ENCODE measurements at places on chromosomes 2 and 18.

- no peak for DNase-seq
Observed at GRCh38 chr2:190468814-190469569, 60.8 kb downstream of the MFSD6 start.

DNA sequence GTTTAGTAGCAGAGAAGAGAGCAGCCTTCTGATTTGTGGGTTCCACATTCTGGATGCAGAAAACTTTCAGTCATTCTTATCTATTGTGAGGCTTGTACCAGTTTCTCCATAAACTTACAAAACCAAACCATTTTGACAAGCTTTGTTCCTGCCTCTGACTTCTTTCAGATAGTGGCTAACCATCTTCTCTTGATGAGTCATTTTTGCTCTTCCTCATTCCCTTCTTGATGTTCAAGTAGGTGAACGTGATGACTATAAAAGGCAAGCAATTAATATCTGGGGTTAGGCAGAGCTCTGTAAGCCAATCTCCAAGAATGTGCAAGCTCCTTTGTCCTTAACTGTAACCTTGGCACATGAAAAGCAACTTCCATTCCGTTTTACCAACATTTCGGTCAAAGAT is 2083.1 kb upstream of the PIK3C3 start:
- no peak for DNase-seq

- DNase-seq, result no peak
Observed at GRCh38 chr2:44706681-44707553, 234.6 kb upstream of the SIX3 start.

DNA sequence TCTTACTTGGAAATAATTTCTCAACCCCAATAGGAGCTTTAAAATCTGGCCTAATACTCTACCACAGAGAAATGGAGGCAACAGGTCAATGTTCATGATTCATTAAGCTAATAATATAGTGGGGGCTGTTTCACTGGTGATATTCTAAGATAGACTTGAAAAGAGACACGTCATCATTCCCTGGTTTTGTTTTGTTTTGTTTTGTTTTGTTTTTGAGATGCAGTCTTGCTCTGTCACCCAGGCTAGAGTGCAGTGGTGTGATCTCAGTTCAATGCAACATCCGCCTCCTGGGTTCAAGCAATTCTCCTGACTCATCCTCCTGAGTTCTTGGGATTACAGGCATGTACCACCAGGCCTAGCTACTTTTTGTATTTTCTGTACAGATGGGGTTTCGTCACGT is 37.5 kb upstream of the SOS1 start:
- no peak for DNase-seq

- DNase-seq, result no peak
Observed at GRCh38 chr18:56568986-56569385, 69.4 kb downstream of the TXNL1 start.

- no peak for DNase-seq
Observed at GRCh38 chr2:235630718-235631296, 137.0 kb downstream of the AGAP1 start.

DNA sequence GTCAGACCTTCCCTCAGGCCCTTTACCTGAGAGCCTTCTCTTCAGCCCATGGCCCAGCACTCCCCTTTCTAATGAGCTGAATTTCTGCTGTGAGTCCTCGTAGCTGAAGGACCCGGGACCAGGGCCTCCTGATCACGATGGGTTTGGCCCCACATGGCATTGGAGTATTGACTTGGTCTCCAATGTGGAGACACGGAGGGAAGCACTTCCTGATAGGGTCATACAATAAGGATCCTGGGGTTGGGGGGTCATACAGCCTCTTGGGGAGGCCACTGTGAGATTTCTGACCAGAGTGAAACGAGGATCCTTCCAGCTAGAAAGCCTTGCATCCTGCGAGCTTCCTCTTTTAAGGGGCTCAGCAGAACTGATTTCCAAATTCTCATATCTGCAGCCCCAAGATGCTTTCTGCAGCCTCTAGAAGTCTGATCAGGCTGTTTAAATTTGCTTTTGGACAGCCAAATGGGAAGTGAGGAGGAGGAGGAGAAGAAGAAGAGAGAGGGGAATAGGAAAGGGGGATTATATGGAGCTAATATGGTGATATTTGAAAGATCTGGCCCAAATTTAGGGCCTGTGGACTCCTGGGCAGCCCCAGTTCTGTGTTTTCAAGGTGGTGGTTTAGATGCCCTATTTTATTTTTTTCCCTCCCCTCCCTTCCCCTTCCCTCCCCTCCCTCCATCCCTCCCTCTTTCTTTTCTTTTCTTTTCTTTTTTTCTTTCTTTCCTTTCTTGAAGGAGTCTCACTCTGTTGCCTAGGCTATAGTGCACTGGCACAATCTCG is 38.9 kb downstream of the RHOB start:
- DNase-seq, result no peak

DNA sequence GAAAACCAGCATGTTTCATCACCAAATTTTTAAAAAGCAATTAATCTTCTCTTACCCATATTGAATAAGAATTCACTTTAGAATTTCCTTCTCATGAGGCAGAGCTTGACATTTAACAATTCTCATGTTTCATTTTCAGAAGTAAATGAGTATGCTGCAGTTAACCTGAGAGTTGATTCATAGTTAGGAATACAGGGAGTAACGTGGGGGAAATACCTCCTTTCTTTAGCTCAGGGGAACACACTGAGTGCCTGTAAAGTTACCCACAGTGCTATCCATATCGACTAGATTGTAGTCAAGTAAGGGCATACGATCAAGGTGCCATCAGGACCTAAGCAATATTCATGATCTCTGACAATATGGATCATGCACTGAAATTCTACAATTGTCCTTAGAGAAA is 38.9 kb upstream of the ATIC start:
- DNase-seq, result no peak

DNA sequence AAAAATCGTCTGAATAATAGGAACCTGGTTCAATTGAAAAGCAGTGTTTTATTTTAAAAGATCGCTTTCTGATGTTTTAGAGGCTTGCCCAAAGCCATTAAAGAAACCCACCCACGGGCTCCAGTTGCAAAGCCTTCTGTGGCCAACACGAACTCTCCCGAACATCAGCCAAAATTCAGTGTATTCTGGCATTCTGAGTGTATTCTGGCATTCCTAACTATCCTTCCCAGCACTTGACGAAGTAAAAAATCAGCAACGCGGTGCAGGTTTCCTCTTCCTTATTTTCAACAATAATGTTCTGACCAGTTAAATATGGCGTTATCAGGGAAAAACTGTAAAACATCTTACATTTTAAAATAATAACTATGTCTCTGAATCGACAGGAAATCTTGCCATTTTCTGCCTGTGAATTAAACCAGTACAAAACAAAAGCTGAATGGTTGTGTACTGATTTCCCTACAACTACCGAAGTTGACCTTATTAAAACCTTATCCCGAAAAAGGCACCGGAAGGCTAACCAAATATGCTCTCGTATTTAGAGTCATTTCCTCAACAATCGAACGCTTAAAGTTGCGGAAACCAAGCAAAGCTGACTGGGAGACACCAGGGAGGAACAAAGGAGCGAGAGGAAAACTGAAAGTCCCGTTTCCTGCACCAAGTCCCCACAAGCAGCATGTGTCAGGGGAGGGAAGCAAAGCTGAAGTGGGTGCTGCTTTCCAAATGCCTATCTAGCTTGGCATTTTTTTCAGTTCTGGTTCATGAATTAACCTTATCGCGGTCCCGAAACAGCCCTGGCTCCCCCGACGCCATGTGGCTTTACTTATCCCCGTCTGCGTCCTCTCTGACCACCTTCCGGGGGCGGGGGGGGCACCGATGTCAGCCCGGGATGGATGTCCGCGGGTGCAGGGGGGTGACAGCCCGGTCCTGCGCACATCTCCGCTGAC is 44.3 kb downstream of the ZNF516 start:
- no peak for DNase-seq
